Dermis blood vessel endothelial cell (primary cell): ENCODE measurements at places on chromosomes 6 and 20.

DNA sequence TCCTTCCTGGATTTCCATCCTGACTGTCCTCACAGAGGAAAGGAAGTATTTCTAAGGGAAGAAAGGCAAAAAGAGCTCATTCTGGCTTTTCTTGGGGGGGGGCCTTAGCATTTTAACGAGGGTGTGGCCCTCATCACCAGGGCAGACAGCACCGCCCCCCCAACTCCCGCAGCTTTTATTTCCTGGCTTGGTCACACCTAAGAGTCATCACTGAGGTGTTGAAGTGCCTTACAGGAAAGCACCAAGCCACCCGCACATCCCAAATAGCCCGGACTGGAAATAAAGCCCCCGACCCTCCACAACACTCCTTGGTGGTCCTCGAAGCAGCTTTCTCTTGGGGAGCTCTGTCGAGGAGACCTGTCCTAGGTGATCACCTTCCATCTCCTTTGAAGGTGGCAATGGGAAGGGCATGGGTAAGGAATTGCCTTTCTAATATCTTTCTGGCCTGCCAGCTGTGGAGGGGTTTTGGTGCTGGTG, 1.3 kb downstream of the PTK7 start:
- DNase-seq: no peak

- no peak for DNase-seq
Observed at GRCh38 chr6:1560281-1561058, 49.2 kb upstream of the FOXC1 start.

DNA sequence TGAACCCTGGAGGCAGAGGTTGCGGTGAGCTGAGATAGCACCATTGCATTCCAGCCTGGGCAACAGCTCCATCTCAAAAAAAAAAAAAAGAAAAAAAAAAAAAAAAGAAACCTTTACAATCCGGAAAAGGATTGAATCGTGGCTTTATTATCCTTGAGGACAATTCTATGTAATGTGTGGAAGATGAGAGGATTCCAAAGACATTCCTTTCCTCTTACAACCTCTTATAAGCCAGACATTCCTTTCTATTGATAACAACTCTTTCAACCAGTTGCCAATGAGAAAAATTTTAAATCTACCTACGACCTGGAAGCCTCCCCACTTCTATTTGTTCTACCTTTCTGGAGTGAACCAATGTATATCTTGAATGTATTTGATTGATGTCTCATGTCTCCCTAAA, 91.2 kb upstream of the EEF1E1 start:
- DNase-seq: no peak

DNA sequence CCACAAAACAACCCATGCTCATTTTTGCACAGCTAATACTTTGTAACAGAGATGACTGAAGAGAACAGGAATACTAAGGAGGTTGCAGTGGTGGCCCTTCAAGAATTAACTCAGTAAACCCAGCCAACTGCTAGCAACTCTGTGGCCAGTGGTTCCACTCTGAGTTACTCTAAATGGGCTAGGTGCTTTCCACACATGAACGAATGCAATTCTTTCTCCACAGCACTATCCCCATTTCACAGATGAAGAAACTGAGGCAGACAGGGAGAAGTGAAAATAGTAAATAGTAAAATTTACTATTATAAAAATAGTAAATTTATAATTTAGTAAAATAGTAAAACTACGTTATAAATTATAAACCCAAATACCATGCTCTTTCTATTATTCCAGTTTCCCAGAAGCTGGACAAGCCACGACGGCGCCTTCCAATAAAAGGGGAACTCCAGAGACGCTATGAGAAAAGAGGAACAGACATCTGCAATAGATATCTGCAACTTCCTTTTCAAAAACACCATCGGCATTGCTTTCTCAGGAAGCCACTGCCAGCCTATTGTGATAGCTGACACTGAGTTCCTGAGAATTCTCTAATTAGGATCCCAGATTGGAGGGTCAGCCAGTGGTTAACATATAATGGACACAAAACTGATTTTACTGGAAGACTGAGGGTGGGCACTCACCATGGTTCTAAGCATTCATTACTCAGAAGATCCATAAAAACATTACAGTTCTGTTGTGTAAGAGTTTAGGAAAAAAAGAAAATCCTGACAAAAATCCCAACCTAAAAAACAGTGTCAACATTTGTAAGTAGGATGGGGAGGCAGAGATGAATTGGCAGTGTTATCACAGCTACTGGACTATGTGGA, 16.2 kb downstream of the FKBP1A start:
- DNase-seq: peak; percentile 71

GRCh38 chr6:11460001-11460668, 77.4 kb upstream of the TMEM170B start:
- DNase-seq: peak; percentile 32

- DNase-seq: no peak
Observed at GRCh38 chr6:157561929-157562810, 181.2 kb downstream of the ZDHHC14 start.

- no peak for DNase-seq
Observed at GRCh38 chr6:116170358-116171057, 44.6 kb upstream of the COL10A1 start.

- no peak for DNase-seq
Observed at GRCh38 chr6:55052846-55053245, 121.5 kb upstream of the HCRTR2 start.

GRCh38 chr6:6793388-6794250, 205.1 kb downstream of the LY86 start:
- DNase-seq: no peak

DNA sequence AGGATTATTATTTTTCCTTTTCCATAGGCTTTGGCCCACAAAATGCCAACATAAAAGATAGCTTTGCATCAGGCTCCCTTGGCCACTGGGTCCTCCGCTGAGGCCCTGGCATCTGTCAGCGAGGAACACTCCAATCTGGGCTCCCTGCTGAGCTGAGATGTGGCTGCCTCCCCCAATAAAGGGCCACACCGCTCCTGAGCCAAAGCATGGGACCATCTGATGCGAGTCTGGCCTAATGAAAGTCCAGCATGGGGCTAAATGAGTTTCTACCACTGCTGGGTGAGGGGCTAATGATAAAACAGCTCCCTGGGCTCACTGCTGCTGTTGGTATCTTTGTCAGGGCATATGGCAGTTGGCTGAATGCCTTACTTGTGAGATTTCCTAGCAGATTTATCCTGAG, 817.5 kb upstream of the SLC35B3 start:
- DNase-seq: no peak

GRCh38 chr6:135922174-135922573, 70.7 kb downstream of the PDE7B start:
- DNase-seq: peak; percentile 91

DNA sequence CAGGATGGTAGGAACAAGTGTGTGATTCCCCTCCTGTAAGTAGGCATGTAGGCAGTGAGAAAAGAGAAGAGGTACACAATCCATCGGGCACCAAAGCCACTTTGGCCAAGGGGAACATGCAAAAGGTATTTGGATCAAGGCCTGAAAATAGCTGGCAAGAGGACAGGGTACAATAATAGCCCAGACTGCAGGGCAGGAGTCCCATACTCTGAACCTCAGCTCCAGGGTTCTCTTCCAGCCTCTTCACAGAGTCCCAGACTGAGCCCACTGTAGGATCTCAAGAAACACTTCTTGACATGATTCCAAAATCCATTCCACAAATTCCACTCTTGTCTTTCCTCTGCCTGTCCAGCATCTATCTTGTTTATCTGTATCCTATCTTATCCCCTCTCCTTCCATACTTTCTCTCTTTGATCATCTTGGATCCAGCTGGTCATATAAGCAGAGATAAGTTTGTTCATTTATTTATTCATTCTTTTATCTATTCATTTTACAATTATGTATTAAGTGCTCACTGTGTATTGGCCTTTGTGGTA, 19.7 kb downstream of the ACSS2 start:
- no peak for DNase-seq

- no peak for DNase-seq
Observed at GRCh38 chr6:12101653-12102312, 89.7 kb downstream of the HIVEP1 start.

DNA sequence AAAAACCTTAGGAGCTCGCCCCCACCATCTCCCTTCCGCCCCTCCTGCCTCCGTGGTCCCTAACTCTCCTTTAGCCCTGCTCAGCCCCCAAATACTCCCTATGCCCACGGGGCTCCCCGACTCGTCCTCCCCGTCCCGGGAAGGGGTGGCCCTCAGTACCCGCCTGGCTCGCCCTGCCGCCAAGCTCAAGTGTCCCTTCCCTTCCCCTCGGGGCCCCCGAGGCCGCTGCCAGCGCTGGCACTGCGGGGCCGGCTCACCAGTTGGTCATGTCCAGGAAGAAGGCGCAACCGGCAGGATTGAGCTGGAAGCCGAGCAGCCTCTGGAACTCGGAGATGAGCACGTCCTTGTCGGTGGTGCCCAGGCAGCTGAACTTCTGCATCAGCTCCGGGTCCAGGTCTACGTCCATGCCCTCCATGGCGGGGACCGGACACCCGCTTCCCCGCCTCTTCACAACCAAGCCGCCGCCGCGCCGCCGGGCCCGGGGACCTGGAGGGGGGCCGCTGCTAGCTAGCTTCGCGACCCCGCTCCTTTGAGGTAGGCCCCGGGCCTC, 303 bp downstream of the ILRUN start:
- DNase-seq: peak; percentile 59

- DNase-seq: peak; percentile 40
Observed at GRCh38 chr6:150627585-150628025, 27.9 kb downstream of the PLEKHG1 start.

DNA sequence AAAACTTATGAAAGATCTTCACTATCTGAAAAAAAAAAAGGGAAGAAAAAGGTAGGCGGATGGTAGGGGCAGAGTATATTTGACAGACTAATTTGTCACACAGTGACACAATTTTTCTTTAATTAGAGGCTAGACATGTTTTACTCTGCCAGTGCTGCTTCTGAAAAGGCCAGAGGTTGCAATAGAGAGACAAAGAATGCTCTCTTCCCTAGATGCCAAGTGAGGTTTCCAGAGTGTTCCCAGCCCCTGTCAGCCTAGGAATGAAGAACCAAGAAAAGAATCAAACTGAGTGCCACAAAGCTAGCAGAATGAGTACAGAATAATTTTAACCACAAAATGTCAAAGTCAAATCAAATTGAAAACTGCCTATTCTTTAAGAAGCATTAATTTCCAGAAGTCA, 13.0 kb downstream of the PNISR start:
- no peak for DNase-seq

- DNase-seq: no peak
Observed at GRCh38 chr6:105336986-105337385, 65.9 kb downstream of the PREP start.

DNA sequence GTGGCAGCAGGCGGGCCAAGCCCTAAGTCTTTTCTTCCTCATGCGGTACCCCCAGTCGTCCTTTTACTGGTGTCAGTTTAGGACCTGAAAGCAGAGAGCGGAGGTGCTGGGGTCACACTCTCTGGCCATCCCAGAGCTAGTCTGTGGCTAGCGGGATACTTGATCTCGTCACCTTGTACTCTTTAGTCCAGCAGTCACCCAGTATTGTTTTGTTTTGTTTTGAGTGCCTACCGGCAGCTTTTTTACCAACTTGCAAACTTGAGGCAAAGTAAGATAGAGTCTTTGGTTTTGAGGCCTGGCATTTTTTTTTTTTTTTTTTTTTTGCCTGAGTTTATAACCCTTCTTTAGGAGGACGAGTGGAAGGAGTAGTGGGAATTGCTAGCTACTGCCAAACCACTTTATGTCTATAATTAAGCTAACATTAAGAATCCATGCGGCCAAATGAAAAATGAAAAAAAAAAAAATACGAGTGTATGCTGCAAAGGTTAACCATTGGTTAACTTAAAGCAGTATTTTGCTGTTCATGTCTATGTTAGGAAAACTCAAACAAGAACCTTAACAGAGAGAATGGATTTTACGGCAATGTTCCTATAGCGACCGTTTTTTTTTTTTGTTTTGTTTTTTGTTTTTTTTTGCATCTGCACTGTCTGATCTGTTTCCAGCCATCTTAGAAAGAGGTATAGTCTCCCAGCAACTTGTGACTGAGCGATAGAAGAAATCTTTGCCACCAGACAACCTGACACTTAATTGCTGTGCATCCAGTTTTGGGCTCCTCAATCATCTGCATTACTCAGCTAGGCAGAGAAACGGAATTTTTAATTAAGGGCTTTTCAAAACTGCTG, 56.9 kb downstream of the FAM217A start:
- peak; percentile 32 for DNase-seq

DNA sequence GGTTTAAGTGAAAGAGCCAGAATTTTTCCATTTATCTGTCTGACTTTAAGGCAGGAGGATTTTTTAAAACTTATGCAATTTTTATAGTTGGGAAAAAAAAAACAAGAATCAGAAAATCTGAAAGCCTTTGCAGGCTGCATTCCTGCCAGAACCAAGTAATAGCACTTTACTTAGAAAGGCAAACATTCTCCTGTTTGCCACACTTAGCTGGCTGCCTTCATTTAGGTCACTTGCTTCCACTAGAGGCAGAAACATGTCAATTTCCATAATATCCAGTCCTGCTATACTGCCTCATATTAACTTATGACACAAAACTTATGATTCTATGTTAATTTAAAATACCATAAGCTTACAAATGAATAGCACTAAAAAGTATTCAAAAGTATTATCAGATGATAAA, 425.8 kb downstream of the FRK start:
- DNase-seq: no peak

DNA sequence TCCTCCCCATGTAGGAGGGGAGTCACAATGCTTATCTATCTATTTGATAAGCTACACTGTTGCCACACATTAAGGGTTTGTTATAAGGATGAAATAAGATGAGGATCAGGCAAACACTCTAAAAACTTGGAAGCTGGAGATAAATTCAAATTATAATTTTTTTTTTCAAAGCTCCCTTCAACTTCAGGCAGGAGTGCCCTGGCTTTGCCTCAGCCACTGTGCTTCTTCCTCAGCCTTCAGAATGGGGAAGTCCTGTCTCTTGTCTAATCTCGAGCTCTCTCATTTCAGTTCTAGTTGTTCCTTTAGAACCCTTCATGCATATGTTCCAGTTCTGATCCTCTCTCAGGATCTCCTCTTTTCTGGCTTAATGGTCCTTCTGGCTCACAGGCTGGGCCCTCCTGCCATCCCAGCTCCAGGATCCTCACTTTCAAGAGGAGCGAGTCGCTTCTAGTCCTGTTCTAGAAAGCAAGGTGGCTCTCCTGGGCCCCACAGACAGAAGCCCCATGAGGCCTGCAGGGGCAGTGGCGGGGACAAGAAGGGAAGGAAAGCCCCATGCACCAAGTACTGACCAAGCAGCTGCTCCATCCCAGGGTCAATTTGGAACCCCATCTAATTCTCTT, 164.3 kb downstream of the VEGFA start:
- no peak for DNase-seq

DNA sequence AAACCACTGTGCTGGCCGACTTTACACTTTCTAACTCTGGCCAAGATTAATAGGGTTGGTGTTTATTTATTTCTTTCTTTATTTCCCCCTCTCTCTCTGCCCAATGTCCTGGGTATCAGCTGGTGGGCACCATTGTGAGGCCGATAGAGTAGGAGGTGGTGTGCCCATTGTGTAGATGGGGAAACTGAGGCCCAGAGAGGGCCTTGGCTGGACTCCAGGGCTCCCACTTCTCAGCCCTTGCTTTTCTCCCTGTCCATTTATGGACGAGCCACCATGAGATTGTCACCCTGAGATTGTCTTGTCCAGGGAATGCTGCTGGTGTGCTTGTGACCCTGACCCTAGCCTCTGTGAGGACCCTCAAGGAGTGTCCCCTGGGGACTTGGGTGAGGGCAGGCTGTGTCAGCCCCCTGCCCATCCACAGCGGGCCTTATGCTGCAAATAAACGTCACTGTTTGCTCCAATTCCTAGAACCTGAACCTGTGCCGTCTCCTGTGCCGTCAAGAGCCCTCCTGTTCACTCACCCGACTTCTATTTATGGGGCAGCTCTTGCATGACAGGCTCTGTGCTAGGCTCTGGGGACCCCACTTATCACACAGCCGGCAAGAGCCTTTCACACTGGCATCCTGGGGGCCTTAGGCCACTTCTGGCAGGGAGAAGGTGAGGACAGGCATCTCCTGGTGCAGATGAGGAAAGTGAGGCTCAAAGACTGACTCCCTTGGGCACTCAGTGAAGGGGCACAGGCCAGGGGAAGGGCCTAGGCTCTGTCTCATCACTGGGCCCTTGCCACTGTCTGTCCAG, 24.8 kb downstream of the SUN5 start:
- DNase-seq: no peak
